ENCODE measurements at places on chromosomes 3 and 15. TPM values are rescaled to one million over a fixed set of nuclear protein-coding genes. Genes with fewer than 3 reads are reported as not detected.

DNA sequence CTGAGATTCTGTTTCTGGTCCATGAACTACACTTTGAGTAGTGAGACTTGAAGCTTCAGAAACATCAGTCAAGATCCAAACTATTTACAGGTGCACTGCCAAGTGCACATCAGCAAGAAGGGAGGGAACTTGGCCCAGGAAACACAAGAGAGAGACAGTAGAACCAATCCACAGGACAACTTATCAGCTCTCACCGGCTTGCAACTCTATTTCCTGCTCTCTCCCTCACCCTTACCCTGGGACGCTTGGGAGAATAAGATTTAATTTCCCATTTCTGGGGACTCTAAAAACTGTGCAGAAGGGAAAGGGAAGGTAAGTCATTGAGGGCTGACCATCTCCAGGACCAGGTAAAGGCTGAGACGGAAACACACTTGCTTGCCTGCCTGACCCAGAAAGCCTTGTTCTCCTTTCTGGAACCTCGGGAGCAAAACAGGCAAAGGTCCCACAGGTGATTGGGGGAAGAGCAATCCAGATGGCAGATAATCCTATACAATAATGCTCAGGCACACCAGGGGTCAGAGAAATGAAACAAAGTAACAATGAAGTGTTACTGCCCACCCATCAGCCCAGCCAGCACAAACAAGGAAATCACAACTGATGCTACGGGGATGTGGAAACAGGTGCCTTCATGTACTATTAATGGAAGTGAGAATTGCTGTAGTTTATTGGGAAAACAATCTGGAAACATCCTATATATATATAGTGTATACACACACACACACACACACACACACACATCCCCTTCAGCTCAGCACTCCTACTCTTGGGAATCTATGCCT lies 154.4 kb downstream of the XXYLT1 start:
- DNase-seq = no peak

GRCh38 chr15:65659502-65660052 lies 37.8 kb downstream of the SLC24A1 start:
- DNase-seq = no peak

DNA sequence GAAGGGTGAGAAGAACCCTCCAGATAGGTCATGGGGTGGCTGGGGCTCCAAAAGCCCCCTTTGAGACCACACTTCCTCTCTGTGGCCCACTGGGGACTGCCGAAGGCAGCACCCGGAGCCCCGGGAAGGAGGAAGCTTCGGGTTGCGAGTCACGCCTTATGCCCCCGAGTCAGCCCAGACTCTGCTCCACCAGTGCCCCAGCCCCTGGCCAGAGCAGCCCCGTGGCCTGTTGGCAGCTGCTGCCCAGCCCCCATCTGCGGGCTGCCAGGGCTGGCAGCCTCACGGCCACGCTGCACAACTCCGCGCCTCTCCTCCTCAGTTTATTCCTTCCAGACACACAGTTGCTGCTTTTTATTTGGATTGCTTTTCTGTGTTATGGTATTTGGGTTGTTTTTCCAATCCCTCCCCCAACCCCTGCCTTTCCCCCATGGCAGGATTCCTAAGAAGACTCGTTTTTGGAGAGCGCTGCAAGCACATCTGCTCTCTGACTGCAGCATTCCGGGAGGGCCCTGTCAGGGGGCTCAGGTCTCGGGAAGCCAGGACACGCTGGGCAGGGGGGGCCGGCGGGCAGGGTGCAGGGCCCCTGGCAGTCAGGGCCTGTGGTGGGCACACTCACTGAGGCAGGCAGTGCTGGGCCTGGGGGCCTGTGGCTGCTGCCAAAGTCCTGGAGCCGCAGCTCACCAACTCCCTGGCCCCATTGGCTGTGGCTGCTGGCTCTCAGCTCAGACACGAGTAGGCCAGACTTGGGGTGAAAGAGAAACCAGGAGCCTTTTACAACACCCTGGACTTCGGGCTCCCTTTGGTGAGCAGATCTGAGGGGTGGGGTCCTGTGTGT lies 20.2 kb downstream of the MAGEF1 start:
- DNase-seq = peak; percentile 58

DNA sequence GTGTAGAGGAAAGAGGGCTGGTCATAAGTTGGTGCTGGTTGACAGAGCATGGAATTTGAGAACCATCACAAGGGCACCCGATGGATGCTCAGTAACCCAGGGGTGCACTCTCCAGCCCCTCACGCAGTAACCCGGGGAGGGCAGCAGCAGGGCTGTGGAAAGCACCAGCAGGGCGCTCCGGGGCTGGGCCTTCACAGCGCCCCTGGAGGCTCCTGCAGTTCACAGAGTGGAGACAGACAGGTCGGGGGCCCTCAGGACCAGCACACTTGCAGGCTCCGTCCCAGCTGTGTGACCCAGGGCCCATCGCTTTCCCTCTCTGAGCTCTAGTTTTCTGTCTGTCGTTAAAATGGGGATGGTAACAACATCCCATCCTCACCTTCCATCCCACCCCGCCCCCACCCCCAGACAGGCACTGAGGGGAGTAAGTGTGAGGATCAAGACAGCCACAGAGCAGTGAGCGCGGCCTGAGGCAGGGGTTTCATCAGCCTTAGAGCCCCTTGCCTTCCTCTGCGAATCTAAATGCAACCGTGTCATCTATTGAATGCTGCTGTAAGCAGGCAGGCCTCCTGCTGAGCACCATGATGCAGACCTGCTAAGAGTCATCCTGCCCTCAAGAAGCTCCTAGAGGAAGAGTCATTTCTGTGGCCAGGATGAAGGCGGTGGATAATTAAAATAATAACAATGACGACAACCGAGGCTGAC lies 90.2 kb upstream of the LINGO1 start:
- no peak for DNase-seq

DNA sequence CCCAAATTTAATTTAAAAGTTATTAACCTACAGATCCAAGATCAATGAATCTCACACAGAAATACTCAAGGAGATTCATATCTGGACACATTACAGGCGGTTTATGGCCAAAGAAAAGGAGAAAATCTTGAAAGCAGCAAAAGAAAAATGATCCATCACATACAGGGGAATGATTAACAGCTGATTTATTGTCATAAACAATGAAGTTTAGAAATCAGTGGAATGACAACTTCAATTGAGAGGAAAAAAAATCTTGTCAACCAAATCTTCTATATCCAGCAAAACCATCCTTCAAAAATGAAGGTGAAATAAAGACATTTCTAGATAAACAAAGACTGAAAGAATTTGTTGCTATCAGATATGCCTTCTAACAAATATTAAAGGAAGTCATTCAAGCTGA lies 156.2 kb upstream of the SEMA6D start:
- DNase-seq = no peak

DNA sequence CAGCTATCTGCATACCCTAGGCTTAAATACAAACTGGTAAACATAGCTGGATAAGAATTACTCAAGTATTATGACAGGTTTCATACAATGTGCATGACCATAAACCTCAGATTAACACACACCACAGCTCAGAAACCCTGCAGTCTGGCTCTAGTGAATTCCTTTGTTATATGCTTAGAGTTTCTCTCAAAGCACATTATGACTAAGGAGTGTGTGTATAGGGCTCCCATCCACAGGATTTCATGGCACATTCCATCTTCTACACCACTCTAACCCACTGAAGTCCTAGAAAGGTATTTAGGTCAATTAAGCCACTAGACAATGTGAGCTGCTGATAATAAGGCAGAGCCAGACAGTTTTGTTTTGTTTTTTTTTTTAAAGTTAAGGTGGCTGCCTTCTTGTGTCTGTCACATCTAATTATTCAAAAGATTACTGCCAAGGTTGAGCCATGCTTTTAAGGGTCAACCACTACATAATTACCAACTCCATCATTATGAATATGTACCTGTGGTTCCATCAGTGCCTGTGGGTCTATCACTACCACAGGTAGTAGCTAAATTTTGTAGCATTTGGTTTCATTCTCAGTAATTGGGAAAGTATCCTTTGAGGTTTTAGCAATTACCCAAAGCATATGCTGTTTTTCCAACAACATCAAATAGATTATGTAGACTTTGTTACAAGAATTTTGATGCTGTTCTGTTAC lies 107.0 kb downstream of the ALCAM start:
- peak; percentile 79 for DNase-seq

Gene HACD3
- total RNA-seq = 30.7 TPM
